ENCODE measurements at places on chromosomes 5 and 9.

GRCh38 chr5:124372457-124372856 is 374.0 kb downstream of the ZNF608 start:
- DNase-seq = no peak

- no peak for DNase-seq
These were observed 100.8 kb downstream of the HSD17B3 start for GRCh38 chr9:96201140-96201539.

- no peak for DNase-seq
These were observed 8.4 kb upstream of the MXD3 start for GRCh38 chr5:177319913-177320588.

GRCh38 chr5:37991301-37992299 is 151.8 kb upstream of the GDNF start:
- no peak for DNase-seq

- no peak for DNase-seq
These were observed 26.5 kb downstream of the POLK start for GRCh38 chr5:75538211-75538610.

DNA sequence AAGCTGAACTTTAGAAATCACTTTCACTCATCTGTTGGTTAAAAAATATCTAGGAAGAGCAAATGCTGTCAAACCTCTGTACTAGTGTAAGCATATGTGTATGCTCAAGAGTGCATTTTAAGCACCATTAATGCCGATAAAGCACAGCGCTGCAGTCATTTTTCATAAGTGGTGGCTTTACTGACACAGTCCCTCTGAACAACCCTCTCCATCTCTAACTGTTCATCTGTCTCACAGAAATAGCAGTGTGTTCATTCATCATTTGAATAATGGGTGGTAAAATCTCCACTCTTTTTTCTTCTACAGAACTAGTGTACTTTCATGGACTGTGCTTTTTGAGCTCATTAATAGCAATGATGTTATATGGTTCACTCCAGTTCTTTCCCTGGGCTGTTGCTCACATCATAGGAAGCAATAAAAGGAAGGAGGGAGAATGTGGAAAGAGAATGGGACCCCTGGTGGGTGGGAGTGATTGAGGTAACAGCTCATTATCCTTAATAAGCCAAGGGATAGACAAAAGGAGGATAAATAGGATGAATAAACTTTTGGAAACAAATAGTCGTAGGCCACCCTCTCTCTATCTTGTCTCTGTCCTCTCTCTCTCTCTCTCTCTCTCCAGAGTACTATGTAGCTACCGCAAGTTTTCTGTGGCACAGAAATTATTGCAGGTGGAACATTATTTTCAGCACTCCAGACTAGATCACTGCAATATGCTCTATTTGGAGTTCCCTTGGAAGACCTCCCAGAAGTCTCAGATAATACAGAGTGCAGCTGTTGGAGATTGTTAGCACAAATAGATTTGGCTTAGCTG is 117.9 kb upstream of the PRDM9 start:
- DNase-seq = no peak

DNA sequence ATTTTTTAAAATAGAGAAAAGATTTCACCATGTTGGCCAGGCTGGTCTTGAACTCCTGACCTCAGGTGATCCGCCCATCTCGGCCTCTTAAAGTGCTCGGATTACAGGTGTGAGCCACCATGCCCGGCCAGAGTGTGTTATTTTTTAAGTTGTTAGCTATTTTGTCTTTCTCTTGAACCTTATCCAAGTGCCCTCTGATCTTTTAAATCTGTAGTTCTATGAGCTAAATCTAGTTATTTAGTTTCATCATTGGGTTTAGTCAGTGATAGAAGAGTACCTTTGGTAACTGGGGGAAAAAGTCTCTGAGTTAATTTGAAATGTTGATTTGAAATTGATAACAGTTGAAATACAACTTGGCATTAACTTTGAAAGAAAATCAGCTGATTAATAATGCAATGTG is 88.3 kb downstream of the NNT start:
- no peak for DNase-seq

Measured in frontal cortex (tissue), 4 donors.